ENCODE measurements at places on chromosomes 6 and 20.

GRCh38 chr20:63357921-63358905, 2.9 kb downstream of the CHRNA4 start:
- no peak for DNase-seq

DNA sequence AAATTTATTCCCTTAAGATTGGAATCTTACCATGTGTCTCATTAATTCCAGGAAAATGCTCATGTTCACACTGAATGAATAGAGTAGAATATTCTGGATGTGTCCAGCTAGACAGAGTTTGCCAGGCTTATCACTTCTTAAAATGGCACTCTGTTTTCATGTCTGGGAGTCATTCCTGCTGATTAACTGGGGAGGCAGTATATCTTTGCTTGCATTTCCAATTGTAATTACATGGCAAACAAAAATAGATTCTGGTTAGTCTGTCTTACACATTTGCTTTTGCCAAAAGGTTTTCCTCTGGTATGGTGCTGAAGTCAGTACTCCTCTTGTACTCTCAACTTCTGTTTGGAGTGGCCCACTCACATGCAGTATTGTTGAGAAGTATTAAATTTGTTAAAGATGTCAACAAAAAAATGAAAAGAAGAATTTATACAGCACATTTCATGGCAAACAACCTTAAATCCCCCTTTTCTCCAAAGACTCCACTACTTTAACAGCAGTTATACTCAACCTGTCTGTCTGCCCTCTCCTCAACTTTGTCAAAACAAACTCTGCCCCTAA, 70.2 kb downstream of the TENT5A start:
- no peak for DNase-seq

DNA sequence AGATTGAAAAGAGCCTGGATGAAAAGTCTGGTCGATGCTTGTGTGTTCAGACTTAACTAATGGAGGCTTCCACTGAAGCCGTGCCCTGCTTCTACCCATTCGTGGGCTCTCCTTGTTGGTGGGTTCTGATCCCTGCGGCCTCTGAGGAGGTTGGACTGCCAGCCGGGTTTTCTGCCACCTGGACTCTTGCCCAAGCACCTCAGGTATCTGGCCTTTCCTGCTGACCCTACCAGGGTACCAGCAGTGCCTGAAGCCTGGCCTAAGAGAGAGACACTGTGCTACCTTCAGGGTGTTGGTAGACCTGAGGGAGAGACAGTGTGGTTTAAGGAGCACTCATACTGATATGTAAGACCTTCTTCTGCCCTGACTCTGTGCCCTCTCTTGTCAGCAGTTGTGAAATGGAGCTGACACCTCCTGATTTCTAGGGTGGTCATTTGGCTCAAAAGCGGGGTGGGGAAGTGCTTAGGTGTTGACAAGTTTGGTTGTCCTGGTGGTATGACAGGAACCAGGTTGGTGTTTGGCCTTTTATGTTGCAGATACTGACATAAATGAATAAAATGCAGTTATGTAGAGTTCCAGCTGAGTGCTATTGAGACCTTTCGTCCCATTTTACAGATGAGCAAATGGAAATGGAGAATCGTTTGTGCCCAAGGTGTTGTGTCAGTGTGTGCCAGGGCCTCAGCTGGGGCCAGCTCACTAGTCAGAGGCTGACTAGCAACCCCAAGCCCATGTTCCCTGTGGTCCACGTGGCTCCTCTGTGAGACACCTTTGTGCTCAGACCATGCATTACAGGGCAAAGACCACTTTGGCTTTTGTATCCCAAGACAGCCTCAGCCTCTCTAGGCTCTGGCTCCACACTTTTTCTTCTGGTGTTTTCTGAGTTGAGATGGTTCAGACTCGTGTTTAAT, 3.1 kb downstream of the PLCG1 start:
- no peak for DNase-seq

GRCh38 chr6:36612101-36612625, 18.0 kb downstream of the SRSF3 start:
- no peak for DNase-seq

DNA sequence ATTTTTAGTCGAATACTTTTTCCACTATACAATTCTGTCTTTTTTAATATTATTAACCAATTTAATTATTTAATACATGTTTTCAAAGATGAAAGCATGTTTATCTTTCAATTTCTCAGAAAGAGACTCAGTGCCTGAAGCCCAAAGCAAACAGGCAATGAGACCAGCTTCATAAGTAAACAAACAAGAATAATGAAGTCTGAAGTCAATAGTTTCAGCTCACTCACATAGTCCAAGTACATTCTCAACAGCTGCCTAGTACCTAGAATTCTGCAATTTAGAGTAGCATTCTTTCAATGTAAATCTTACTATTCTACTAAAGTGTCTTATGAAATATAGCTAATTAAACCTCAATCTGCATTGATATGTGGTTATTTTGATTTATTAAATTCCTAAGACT, 626.5 kb upstream of the NRSN1 start:
- DNase-seq, result no peak

Measured in stimulated activated CD4-positive, alpha-beta T cell treated with anti-CD3 and anti-CD28 coated beads, Interleukin-2, amount 100 ng/mL, for 4 hours (primary cell).